CD4-positive, alpha-beta memory T cell (primary cell): ENCODE measurements at places on chromosomes 7 and 10.

- DNase-seq: no peak
Observed at GRCh38 chr7:106057962-106058927, 53.9 kb downstream of the SYPL1 start.

GRCh38 chr7:17446340-17446739, 147.9 kb downstream of the AHR start:
- no peak for DNase-seq

DNA sequence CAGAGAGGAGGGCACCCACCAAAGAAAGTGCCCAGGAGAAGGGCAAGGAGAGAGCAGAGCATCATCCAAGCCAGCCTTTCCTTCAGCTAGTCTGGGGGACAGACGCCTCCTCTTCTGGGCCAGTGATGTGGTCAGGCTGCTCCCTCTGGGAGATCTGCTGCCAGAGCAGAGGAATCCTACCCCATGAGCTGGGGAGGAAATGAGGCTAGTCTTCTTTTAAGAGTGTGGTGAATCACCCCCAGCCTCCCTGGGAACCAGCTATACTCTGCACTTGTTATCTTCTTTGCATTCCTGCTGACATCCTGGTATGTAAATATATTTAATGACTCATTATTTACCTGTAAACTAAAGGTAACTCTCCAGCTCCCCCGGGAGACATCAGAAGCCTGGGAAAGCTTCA, 41.6 kb upstream of the EPHB6 start:
- no peak for DNase-seq

DNA sequence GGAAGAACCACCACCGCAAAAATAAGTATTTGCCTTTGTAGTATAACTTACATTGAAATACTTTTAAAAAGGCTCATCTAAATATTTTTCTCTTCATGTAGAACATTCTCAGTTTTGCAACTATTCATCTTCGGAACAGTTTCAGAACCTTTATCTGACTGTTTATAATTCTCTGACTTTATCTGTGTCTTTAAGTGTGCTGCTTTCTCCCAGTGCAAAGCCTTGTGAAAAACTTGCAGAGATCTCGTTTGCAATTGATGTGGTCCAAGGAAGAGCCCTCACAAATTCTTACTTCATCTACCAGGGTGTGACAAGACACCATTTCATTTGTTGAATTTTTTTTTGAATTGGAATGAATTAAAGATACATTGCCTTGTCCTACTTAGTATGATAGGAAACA, 186.4 kb downstream of the DKK1 start:
- no peak for DNase-seq

- no peak for DNase-seq
Observed at GRCh38 chr10:51103554-51104217, 29.4 kb downstream of the PRKG1 start.
